ENCODE measurements at places on chromosomes 11 and 22.

DNA sequence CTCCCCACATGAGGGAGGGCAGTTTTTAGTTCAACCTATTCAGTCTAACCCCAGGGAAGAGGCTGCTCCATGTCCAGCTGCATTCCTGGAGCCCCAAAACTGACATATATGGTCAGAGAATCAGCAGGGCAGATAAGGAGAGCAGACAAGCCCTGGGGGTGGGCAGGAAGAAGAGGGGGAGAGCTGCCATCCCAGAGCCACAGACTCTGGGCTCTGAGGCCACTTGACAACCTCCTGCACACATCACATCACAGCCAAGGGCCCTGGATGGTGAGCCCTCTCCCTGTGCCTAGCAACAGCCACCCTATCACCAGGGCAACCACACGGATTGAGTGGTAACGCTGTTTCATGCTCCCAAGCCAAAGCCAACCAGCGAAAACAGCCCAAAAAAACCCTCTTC, 3.1 kb downstream of the ARHGAP1 start:
- DNase-seq: no peak

DNA sequence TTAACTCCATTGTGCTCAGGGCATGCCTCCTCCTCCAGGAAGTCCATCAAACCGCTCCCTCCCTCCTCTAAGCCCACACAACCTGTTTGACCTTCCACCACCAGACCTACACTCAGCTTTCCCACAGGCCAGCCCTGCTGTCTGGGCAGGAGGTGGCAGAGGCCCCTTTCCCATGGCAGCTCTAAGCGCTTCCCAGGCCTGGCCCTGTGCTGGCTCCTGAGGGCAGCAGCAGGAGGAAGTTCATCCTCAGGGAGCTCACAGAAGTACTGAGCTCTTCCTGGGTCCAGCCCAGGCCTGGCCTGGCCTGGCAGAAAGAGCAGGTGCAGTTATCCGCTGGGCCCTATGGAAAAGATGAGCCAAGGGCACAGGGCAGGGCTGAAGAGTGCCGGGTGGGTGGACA, 31.4 kb downstream of the ARAP1 start:
- DNase-seq: no peak

DNA sequence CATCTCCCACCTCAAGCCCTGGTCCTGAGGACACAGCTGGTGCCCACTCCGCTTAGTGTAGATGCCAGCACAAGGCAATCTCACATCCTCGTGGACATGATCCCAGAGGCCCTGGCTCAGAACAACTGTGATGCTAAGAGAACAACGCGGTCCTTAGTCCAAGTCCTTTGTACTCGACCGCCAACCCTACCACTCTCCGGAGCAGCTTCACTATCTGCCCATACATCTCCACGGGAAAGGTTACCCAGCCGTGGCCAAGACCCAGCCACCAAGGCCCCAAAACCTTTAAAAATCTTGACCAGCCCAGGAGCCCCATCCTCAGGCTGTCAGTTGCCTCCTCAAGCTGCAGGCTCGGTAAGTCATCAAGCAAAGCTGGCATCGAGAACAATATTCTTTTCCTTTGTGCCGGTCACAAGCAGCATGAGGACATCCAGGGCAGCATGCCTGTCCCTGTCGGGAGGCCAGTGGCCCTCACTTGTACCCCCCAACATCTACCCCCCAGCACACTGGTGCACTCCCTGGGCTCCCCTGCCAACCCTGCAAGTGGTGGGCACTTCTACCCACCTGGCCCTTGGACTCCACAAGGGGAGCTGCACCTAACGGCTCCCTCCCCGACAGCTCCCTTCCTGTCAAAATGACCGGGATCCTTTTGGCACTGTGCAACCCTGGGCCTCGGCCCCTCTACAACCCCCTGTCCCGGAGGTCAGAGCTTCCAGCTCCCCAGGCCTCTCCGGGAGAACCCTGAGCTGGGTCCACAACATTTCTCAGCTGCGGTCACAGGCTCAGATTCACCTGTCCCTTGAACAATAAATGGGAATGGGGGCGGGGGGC, 2.5 kb downstream of the OSBPL5 start:
- DNase-seq: no peak

- DNase-seq: no peak
Measured at GRCh38 chr11:96246718-96247552, 96.1 kb downstream of the MAML2 start.

DNA sequence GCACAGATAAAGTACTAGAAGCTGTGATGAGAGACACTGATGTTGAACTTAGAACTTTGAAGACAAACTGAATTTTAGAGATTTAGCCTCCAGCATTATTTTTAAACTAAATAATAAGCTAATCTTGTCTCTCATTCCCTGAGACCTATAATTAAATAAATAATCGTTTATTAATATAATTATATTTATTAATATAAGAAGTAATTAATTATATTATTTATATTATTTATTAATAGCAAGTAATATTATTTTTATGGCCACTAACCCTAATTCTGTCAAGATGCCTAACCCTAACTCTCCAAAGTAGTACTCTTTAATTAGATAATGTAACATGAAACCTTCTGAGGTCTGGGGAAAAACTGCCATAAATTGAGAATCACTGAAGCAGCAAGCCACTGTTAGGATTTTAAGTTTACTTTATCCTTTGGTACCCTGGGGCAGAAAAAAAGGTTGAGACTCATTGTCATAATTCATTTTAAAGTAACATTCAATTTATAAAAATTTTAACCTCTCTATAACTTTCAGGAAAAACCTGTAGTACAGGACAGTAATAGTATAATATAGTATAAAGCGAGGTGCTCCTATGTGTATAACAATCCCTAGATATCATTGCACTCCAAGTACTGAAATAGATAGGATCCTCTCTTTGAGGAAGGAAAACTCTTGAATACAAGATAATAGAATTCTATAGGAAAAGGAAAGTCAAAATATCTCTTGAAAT, 85.4 kb downstream of the TTC28 start:
- DNase-seq: no peak

GRCh38 chr22:21047035-21047661, 1.4 kb downstream of the LRRC74B start:
- peak; percentile 17 for DNase-seq

DNA sequence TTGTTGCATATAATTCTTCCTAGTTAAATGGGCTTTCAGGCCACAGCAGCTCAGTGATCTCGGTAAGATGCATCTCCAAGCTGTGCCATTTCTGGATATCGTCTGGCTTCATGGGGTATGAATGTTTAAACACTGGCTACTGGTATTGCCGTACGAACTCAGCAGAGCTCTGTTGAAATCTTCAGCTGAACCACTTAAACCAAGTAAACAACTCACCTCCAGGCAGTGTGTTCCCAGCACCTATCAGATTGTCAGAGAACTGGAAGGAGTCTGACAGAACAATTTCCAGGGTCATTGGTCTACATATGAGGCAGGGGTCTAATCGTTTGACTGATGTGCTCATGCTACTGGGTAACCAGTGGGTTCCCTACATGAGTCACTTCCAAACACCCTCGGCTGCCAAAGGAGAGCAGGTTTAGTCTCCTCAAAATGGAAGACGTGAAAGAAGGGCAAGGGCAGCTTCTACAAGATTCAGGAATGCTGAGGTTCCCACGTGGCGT, 93.2 kb upstream of the BMAL1 start:
- no peak for DNase-seq

DNA sequence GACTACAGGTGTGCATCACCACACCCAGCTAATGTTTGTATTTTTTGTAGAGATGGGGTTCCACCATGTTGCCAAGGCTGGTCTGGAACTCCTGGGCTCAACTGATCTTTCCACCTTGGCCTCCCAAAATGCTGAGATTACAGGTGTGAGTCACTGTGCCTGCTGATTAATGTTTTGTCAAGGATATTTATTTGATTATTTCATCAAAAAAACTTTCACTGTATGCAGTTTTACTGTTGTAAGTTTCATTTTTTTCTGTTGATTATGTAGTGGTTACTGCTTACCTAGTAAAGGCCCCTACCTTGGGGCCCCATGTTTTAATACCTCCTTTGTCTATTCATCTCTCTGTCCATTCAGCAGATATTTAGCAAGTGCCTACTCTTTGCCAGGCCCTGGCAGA, 16.7 kb upstream of the FAM168A start:
- DNase-seq: no peak

- DNase-seq: peak; percentile 66
Measured at GRCh38 chr11:66316849-66317251, at the start of gene CD248. Gene CD248 (minus strand): TSS chr11:66317044. CDS start chr11:66317027, 17 bp downstream.

- DNase-seq: no peak
Measured at GRCh38 chr11:6898911-6899310, 6.6 kb upstream of the OR2D2 start.

DNA sequence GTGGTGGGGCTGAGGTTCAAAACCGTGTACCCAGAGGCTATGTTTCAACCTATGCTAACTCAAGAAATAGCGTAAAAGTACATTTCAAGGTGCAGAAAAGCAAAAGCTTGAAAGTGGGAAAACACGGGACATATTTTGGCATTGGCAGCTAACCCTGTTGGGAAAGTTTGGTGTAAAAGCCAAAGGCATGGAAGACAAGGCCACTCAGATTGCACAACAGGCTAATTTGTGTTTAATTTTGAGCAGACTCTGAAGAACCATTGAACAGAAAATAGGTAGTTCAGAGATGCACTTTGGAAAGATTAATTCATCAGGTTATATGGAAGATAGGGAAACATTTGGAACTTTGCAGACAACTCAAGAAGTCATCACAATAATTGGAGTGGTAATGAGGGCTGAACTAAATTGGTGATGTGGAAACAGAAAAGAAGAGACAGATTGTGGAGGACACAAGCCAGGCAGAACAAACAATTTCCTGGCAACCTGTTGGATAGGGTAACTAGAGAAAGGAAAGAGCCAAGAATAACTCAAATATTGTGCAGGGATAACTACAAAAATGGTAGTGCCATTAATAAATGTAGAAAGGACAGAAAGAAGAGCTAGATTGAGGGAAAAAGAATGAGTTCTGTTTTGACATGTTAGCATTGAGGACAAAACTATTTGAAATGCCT, 140.5 kb upstream of the PGR start:
- DNase-seq: no peak

DNA sequence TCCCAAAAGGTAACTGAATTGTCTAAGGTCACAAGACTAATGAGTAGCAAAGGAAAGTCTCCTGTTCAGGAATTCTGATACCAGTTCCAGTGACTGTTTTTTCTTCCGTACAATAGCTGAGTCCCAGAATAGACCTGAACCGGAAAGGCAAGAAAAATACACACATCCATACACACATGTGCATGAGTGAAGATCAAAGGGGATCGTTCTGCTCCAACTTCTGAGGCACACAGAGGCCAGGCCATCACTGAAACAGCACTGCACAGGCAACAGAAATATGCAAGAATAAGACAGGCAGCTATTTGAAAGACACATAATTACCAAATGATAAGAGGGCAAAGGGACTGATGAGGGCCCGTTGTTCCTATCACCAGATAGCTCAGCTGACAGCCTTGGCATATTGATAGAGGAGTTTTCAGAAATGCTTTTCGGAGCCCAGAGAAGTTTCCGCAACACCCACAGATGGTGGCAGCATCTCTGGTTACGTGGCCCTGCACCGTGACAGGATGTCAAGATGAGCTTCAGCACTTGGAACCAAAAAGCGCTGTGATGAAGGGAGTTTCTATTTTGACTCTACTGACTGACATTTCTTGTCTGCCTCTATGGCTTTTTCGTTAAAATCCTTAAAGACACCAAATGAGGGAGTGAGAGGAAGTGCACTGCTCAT, 280.6 kb downstream of the LARGE1 start:
- DNase-seq: no peak

DNA sequence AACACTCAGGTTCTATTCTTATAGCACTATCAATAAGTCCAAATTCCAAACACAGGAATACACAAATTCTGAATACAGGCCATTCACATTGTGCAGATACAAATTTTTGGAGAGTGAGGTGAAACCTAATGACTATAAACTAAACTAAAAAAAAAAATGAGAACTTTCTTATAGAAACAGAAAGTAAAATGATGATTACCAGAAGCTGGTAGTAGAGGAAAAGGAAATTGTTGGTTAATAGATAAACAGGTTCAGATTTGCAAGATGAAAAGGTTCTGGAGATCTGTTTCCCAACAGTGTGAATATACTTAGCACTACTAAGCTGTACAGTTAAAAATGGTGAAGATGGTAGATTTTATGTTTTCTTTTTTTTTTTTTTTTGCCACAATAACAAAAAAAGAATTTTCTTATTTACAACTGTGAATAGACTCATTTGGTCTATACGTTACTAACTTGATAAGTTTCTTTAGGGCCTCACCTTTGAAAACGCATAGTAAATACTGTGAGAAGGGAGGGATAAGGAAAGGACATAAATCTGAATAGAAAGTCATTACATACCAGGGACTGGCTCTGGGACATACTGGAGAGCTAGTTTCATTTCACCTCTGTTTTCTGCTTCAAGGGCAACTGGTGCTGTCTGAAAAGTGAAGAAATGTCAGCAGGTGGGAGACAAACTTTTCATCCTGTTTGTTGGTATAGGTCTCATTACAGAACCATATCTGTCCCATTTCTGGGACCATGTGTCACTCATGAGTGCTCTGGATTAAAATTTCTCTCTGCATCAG, 14.2 kb upstream of the CCDC89 start:
- no peak for DNase-seq

- DNase-seq: no peak
Measured at GRCh38 chr11:108923413-108923812, 258.5 kb downstream of the DDX10 start.

DNA sequence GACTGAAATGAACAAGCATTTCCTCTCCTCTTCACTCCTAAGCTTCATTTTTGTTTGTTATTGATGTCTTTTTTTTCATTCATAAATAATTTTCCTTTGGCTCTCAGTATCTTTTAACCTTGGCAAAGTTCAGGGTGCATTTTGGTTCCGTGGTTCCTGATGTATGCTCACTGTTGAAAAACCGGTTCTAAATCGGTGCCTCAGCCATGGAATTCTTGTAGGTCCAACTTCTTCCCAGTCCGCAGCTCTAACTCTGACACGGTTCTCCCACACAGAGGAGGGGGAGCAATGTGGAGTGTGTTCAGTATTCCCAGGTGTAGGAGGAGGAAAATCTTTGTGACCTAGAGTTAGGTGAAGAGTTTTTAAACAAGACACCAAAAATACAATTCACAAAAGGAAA, 12.6 kb upstream of the MS4A15 start:
- DNase-seq: no peak

DNA sequence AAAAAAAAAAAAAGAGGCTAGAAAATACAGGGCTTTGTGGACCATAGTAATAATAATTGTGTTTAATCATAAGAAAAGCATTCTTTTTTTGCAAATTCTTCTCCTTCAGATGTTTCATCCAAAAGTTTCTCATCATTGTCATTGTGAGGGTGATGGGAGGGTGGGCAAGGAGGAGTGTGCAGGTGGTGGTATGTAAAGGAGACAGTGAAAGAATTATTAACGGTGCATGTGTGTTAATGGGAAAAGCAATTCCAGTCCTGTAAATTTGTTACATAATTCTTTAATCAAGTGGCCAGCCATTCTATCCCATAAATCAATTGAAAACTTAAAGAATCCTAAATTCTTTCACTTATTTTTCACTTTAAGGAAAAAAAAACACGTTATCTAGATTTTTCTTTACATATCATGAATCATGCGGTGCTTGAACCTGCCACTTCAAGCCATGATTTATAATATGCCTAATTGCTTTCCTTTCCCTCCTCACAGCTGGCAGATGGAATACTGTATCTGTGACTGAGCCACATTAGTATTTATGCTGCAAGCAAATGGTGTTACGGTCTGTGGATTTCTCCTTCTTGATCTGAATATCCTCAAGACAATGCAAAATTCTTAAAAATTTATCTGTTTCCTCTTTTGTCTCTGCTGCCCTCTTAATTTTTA, 318.5 kb downstream of the JRKL start:
- DNase-seq: no peak

All from D341Med (cell line).